Fibroblast of lung (primary cell): ENCODE measurements at places on chromosomes 16 and 17. TPM values are rescaled to one million over a fixed set of nuclear protein-coding genes. Genes with fewer than 3 reads are reported as not detected.

CACNG1 gene
- total RNA-seq = not detected in 2 replicates

RFWD3 gene
- 9.2 and 12.9 TPM in 2 replicates for total RNA-seq

ANKRD13B gene
- total RNA-seq = 6.3 and 7.2 TPM in 2 replicates

ADORA2B gene
- 10.5 and 17.2 TPM in 2 replicates for total RNA-seq

DNAI2 gene
- total RNA-seq = not detected in 2 replicates
